ENCODE measurements at places on chromosomes 6 and 20. TPM values are rescaled to one million over a fixed set of nuclear protein-coding genes. Genes with fewer than 3 reads are reported as not detected.

RSPH9 gene
- 0.16 TPM for total RNA-seq

UTRN gene
- 210 TPM for total RNA-seq

TMC2 gene
- not detected for total RNA-seq

CTAGE9 gene
- not detected for total RNA-seq

CDSN gene
- total RNA-seq: 0.13 TPM

SRMS gene
- total RNA-seq: 0.38 TPM

TRIM15 gene
- 2.2 TPM for total RNA-seq

MLN gene
- total RNA-seq: not detected

SDC4 gene
- 397 TPM for total RNA-seq

SPAG4 gene
- total RNA-seq: 16.0 TPM

VNN1 gene
- 7.5 TPM for total RNA-seq

ACTR5 gene
- 8.4 TPM for total RNA-seq

MYLK2 gene
- not detected for total RNA-seq

EMILIN3 gene
- 0.50 TPM for total RNA-seq

DNA sequence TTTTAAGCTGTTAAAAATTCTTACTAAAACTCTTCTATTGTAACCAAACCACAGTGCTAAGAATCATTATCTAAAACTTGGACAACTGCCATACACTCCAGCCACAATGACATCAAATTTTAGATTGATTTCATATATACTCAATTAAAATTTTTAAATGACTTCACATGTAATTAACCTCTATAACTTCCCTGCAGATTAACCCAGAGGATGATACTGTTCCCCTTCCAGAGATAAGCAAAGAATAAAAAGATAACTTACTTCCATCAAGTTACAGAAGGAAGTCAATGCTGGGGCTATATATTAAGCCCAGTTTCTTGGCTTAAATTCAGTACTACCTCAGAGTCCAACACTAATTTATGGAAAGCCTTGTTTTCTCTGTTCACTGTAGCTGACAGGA is 71.3 kb downstream of the ARHGAP18 start:
- no peak for DNase-seq

GRCh38 chr6:40903456-40903855 is 135.6 kb downstream of the UNC5CL start:
- no peak for DNase-seq

DNA sequence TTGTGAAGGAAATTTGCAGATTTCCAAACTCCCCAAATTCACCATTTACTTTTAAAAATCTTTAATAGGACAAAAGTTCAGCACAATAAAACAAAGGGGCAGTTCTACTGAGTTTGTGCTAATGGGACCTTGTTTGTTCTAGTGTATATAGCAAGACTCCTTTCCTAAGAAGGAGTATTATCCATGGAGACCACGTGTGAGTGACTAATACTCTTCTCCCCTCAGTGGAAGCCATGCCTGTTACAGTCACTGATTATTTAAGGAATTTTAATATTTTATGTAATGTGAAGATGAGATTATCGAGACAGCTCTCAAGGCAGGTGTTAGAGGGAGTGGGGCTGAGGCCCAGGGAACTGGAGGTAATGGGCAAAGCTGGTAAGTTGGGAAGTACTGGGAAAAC is 16.4 kb upstream of the QKI start:
- DNase-seq: no peak

DNA sequence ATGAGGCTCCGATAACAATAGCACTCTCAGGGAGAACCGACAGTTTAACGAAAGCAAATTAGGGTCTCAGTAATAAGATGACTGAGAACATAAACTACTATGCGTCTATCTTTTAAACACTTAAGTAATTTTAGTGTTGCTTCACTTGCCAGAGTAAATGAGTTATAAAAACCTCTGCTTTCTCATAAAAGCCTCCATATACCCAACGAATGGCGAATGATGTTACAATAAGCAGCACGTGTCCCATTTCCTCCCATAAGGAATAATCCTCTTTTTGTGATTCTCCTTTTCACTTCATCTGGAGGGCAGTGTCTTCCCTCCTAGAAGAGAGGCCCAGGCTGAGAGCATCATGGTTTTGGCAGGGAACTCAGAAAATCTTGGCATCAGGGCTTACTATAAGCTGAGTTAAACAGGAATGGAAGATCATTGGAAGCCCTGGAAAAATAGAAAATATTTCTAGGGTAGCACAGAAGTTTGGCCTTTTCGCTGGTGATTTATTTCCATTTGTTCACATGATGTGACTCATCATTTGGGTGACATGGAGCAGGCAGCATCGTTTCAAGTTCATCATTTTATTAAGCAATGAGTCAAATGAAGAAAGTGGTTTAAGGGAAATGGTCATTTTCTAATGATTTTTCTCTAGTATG is 255.4 kb downstream of the ATXN1 start:
- peak; percentile 33 for DNase-seq

DNA sequence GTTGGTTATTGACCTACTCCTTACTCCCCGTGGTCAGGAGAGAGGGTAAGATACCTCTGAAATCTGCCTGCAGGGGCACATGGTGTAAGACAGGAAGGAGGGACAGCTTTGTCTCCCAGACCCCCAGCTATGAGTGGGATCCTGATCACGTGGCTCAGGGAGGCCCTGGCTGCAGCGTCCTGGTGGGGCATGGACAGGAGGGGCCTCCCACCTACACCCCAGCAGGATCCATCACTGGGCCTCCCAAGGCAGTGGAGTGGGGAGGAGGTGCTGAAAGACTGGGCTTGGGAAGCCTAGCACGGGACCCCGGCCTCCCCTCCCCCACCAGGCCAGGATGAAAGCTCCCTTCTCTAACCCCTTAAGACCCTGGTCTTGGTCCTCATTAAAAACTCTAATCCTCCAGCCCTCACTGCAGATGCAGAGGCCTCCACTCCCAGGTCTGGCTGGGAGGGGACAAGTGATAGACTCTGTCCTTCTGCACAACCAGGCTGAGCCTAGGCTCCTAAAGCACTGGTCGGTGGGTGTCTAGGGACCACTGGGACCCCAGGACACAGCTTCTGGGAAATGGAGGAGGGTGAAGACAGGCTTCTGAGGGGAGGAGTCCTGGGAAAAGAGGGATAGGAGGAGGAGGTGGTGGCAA is 29.6 kb upstream of the VEGFA start:
- DNase-seq: no peak

DNA sequence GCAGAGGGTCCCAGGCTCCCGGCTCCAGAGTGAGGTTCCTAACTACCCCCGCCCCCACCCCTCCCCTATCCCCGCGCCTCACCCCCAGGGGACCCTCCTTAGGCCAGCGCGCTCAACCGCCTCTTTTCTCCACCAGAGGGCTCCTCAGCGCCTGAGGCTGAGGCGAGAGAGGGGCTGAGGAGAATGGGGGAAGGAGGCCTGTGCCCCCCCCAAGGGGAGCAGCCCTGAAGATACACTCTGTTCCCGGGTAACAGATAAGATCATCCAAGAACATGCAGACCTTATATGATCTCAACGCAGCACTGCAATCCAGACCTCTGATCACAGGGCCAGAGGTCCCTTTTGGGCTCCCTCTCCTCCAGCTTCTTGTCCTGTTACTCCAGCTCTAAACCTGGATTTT is 43.3 kb upstream of the MRPS10 start:
- peak; percentile 92 for DNase-seq

DNA sequence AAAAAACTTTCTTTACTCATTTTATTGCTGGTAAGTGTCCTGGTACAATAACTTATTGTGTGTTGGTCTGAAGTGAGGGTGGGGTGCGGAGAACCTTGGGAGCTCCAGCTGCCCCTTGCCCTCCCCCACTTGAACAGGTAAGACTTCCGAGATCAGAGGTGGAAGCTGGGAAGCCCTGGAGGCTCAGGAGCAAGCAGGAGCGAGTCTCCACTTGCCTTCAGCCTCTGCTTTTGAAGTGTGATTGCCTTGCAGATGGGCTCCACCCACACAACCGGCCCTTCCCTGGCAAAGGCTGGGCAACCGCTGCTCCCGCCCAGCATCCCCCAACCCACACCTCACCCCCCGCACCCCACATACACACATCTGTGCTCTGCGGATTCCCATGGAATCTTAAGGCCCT is 179.6 kb downstream of the TFAP2C start:
- DNase-seq: peak; percentile 33

- DNase-seq: no peak
Measured at GRCh38 chr20:47482705-47483104, 19.0 kb upstream of the NCOA3 start.

DNA sequence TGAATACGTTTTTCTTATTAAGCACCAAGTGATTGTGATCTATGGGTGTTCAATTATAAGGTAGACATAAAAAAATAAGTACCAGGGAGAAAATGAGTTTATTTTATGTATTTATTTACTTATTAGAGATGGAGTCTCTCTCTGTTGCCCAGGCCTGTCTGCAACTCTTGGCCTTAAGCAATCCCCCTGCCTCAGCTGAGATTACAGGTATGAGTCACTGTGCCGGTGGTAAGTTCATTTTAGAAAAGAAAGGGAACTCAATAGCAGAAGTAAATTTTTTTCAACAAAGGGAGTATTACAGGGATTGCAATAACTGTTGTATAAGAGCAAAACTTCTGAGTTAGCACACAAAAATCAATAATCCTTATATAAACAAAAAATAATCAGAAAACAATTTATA is 98.7 kb upstream of the FUT9 start:
- no peak for DNase-seq

DNA sequence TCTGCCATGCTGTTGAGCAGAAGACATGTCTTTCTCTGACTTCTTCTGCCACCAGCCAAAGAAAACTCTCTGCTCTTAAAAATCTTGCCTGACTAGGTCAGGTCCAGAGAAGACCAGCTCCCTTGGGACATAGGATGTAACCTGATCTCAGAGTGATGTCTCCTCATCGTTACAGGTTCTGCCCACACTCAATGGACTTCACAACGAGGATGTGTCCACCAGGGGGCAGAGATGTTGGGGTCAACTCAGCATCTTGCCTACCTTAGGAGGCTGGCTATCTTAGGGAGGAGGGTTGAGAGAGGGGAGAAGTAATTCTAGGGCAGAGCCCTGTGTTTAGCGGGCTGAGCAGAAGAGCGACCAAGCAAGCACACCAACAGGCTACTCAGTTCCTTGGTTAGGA is 207.6 kb upstream of the CDH4 start:
- no peak for DNase-seq

DNA sequence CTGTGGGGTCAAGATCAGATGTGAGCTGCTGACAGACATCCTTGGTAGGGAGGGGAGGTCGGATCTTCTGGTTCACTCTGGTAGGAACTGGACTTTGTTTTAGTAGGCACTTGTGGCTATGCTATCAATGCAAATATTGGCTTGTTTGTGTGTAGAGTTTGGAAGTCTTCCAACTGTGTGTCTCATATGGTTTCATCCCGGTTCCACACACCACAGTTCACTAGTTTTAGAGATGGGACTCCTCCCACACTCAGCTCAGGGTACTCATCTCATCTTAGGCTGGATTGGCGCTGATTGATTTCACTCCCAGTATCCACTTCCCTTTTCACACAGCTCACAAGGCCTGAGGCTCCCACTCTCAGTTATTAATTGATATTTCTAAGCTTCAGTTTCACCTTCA is 161.3 kb downstream of the THBS2 start:
- no peak for DNase-seq

DNA sequence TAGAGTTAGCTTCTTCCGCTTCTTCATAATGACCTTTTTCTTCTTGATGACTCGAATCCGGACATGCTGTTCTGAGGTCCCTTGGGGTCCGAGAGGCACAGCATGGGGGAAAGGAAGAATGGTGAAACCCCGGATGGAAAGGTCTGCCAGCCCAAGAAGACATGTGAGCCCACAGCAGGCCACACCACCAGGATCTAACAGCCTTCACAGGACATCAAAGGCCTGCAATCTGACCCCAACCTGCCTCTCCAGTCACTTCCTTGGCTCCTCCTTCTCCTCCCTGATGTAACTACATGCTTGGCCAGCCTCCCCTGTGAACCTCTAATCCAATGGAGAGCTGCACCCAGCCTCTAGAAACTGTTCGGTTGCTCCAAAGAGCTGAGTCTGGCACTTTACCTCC is 1.6 kb downstream of the CPXM1 start:
- DNase-seq: no peak

DNA sequence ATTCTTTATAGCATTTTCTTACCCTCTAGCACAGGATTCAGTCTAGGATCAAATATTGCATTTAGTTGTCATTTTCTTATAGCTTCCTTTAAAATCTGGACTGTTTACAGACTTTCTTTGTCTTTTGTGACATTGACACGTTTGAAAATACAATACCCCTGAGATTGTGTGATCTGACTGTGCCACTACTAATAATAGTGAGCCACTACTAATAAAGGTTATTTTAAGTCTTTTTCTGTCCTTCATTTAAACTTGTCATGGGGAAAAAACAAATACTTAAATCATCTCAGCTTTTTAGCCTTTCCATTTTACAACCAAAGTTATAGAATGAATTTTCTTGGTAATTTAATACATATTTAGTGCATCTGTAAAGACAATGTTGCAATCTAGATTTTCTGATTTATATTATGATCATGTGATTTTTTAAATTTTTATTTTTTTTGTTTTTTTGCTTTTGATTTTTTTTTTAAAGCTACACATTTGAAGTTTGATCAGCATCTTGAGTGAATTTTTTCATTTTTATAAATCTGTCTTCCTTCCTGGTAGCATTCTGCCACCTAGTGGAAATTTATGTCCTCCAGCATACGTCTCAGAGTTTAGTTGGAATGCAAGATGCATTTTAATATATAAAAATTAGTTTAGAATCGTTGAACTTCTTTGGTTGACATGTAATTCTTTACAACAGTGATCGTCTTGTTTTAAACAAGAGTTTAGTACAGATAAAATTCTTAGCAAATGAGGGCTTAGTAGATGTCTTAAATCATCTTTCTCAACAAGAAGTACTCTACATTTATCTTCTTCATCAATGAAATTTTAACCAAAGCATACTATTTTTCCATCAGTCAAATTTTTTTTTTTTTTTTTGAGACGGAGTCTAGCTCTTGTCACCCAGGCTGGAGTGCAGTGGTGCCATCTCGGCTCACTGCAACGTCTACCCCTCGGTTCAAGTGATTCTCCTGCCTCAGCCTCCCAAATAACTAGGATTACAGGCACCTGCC is 119.4 kb downstream of the NCOA3 start:
- peak; percentile 80 for DNase-seq

- no peak for DNase-seq
Measured at GRCh38 chr6:148926478-148926877, 179.6 kb downstream of the UST start.

- no peak for DNase-seq
Measured at GRCh38 chr20:40893610-40894236, 134.9 kb upstream of the TOP1 start.

All from kidney (tissue), 22 donors.